Kidney tubule cell (primary cell): ENCODE measurements at places on chromosomes 11 and 22.

GRCh38 chr11:17642370-17642769, 77.0 kb upstream of the MYOD1 start:
- no peak for DNase-seq

- no peak for DNase-seq
These were observed 548.1 kb downstream of the CNTN5 start for GRCh38 chr11:99568808-99569207.

GRCh38 chr11:120135838-120136237, 2.1 kb downstream of the TRIM29 start:
- no peak for DNase-seq

GRCh38 chr22:20741634-20742581, 32.0 kb upstream of the SERPIND1 start:
- DNase-seq = peak; percentile 50

DNA sequence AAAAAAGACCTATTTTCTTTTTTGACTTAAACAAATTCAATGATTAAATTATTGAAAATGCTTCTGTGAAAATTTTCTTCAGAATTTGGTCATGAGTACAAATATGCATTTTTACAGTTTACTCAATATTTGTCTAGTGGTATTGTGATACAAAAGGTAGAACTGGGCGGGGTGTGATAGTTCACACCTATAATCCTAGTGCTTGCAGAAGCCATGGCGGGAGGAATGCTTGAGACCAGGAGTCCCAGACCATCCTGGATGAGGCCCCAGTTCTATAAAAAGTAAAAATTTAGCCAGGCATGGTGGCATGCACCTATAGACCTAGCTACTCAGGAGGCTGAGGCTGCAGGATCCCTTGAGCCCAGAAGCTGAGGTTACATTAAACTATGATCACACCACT, 90.6 kb downstream of the ARHGAP42 start:
- no peak for DNase-seq

- no peak for DNase-seq
These were observed 628.8 kb upstream of the CCDC90B start for GRCh38 chr11:83914995-83915394.

DNA sequence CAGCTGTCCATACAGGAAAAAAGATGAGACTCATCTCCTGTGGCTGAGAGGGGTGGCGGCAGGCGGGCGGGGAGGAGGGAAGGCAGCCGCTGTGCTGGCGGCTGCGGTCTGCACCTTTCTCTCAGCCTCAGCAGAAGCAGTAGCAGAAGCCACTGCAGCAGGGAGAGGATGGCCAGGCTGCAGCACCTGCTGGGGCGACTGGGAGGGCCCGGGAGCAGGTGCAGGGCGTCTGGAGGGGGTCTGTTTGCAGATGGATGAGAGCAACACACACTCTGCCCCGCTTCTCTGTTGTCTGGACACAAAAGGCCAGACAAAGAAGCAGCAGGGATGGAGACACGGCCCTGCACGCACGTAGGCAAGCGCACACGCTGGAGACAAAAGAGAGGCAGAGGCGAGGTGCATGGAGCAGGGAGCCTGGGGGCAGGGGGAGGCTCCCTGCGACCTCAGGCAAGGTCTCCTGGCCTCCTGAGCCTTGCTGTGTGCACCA, 9.3 kb upstream of the MIAT start:
- DNase-seq = no peak

DNA sequence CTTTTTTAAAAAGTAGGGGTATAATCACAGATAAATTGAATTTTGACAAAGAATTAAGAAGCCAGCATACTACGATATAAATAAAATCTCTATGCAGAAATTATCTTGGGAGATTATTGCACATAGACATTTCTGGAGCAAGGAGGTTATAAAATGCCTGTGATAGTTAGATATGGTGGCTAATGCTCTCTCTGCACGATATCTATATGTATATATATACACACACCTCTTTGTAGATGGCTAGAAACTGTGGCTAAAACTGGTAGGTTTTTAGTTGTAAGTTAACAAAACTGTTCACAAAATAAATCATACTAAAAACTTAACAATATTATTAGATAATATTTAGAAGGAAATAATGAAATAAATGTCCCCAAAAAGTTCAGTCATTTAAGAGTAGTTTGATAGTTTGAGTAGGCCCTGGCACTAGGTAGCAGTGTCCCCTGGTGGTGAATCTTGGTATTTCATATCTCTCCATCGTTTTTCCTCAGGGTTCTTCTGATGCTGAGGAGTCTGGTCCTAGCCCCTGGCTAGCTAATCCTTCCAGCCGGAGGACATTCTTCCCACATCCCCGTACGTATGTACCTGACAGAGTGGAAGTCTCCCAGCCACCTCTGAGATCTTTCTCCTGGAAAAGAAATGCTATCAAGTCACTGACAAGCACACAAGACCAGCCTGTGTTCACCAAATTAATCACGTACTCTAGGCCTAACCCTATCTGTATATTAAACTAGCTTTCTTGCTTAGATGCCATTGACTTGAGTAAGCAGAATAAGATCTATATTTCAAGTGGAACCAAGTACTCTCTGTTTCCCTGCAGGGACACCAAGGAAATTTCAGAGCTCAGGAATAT, 32.2 kb downstream of the ART5 start:
- DNase-seq = peak; percentile 47

DNA sequence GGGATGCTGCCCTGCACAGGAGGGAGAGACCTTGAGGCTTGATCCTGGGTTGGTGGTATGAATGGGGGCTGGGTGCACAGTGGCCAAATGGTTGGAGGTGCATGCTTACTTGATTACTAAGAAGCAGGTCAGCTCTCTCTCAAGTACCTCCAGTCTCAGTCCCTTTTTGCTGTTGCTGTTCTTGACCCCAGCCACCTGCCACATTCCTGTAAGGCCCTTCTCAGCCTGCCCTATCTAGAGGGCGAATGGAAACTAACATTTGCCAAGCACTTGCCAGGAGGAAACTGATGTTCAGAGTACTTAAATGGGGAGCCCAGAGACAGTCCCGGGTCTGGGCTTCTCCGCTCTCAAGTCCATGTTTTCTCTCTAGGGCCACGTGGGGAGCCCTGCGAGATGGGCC, 39.9 kb downstream of the CABIN1 start:
- DNase-seq = no peak

- no peak for DNase-seq
These were observed 76.0 kb upstream of the MTMR2 start for GRCh38 chr11:95999711-96000406.

DNA sequence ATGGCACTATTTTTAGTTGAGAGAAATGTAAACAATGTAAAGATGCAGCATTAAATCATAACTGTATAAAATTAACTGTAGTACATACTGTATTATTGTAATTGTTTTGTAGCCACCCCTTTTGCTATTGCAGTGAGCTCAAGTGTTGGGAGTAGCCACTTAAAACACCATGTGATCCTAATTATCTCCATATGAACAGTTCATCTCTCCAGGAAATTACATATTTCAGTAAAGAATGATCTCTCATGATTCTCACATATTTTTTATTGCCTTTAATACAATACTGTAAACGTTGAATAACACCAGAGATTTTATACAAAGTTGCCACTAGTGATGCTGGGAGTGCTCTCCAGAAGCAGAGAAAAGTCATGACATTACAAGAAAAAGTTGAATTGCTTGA, 1768.6 kb downstream of the LRRC4C start:
- DNase-seq = no peak

GRCh38 chr22:25656724-25657123, 85.3 kb upstream of the MYO18B start:
- no peak for DNase-seq

GRCh38 chr11:65078151-65078550, 5.7 kb downstream of the CDCA5 start:
- DNase-seq = peak; percentile 44

DNA sequence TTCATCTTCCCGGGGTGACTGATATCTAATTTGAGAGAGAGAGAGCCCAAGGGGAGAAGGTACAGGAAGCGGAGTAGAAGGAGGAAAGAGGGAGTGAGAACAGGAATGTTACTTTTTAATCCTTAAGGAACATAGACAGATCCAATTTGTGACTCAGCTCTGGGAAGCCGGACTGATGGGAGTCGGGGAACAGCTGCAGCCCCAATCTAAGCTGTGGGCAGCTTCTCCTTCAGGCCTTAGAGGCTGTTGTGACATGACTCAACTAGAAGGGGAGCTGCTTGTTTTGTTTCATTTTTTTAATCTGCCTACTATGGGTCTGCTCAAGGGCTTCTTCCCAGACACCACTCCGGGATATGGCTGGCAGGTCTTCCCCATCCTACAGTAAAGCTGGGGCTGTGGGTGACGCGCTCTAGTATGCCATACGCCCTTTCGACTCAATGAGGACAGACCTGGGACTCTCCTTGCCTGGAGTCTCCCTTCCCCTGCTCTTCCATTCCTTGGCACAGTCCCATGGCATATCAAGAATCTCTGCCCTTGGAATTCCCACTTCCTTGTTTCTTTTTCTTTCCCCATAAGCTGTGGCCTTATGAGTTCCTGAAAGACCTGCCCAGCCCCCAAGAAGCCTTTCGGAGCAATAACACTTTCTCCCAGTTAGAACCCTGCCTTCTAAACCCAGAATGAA, 103.3 kb upstream of the AKIP1 start:
- DNase-seq = peak; percentile 65

DNA sequence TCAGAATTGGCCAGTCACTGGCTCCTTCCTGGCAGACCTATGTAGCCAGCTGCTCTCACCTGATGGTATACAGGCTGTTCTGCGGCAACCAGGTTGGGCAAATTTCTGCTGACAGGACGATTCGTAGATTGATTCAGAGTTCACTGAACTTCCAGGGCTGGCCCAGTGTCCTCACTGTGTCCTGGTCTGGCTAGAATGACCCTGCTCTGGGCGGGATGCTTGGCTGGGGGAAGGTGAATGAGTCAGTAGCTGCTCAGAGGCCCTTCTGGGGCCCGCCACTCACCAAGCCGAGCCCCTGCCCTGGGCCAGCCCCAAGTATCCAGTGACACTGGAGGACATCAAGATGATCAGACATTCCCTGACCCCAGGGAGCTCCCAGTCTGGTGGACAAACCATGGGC, 62.9 kb upstream of the WNT11 start:
- no peak for DNase-seq

DNA sequence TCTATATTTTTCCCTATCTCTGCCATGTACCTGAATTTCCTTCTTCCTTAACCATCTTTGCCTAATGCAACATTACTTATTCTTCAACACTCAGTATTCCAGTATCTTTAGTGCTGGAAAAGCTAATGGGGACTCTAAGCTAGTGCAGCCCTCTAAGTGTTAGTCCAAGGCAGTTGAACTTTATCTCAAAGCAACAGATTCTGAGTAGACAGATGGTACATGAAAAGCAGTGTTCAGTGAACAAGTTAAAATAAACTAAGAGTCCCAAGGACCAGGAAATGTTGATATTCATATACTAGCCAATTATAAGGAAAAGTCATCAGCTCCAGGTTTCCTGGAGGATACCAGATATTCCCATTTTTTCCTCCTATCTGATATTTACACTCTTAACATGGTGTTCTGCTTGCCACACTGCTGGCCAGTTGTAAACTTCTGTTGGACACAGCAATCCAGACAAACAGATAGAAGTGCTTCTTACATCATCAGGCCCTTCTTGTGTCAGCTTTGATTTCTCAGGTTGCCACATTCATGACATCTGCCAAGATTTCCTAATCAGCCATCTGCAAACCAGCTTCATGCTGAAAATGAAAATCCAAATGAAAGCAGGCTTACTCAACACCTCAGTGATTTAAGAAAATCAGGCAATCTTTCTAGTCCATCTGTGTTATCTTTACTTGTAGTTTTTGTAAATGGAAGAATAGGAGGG, 255.9 kb upstream of the POU2AF2 start:
- no peak for DNase-seq

- peak; percentile 80 for DNase-seq
These were observed 43.9 kb downstream of the ADM start for GRCh38 chr11:10348650-10349280.

- no peak for DNase-seq
These were observed 148.8 kb downstream of the FEZ1 start for GRCh38 chr11:125347261-125347585.

- no peak for DNase-seq
These were observed 33.8 kb downstream of the BLID start for GRCh38 chr11:122082205-122082604.
